Stimulated activated CD4-positive, alpha-beta T cell treated with anti-CD3 and anti-CD28 coated beads, Interleukin-12 subunit alpha, Interleukin-12 subunit beta, amount 100 ng/mL, for 24 hours (primary cell): ENCODE measurements at places on chromosomes 2 and 18.
A peak's percentile ranks its signal among the peaks of the same experiment; 100 is the strongest.

- no peak for DNase-seq
Observed at GRCh38 chr2:144516411-144516980, 3.4 kb downstream of the ZEB2 start.

GRCh38 chr2:30306522-30306921, 75.2 kb downstream of the LBH start:
- peak; percentile 7 for DNase-seq

- no peak for DNase-seq
Observed at GRCh38 chr2:120446236-120447126, 100.5 kb downstream of the INHBB start.

- no peak for DNase-seq
Observed at GRCh38 chr18:4640349-4641012, 185.4 kb upstream of the DLGAP1 start.

- no peak for DNase-seq
Observed at GRCh38 chr18:80167931-80168330, 58.9 kb downstream of the ADNP2 start.

DNA sequence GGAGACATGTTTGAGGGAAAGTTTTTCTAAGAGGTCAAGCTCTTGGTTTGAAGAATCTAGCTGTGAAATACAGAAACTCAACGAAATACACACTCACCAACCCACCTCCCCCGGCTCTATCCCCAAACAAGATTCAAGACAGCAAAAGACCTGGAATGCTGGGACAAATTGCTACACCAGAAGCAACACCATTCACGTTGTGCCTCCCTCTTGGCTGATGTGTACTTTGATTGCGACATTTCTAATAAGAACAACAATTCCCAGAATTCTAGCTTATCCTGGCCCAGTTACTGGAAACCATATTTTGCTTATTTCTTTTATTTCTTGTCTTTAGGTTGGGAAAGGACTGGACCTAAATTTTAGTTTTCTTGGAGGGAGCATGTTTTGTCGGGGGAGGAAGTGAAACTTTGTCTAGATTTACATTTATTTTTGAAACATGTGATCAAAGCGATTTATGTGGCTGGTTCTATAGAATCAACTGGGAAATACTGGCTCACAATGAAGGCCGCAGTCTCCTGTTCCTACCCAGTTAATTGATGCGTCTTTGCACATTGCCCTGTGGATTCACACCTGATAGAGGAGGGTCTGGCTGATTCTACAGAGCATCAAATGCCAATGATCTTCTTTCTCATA, 29.6 kb upstream of the LPIN1 start:
- DNase-seq, result no peak

DNA sequence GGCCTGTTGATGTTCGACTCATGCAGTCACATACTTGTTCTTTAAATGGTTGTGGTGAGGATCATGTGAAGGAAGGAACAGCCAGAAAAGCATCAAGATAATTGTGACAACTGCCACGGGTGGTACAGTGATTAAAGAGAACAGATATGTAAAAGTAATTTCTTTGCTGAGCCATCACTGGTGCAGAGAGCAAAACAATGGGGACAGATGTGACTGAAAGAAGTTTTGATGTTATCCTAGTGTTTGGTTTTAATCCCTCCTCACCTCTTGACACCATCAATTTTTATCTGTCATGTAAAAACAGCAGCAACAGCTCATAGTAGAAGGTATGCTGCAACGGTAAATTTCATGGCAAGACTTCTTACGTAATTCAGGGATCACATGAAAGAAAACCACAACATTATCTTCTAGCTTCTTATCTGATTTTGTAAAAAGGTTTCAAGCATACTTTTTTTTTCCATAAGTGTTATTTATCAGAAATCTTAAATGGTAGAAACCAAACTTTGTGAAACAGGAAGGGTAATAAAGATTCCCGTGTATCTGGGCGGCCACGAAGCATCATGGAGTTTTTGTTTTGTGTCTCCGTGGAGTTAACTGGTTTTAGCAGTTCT, 65.2 kb downstream of the PLCL1 start:
- no peak for DNase-seq

GRCh38 chr2:232422051-232422450, 15.4 kb downstream of the ALPG start:
- DNase-seq, result no peak

GRCh38 chr18:41624460-41624859, 330.6 kb upstream of the PIK3C3 start:
- no peak for DNase-seq

DNA sequence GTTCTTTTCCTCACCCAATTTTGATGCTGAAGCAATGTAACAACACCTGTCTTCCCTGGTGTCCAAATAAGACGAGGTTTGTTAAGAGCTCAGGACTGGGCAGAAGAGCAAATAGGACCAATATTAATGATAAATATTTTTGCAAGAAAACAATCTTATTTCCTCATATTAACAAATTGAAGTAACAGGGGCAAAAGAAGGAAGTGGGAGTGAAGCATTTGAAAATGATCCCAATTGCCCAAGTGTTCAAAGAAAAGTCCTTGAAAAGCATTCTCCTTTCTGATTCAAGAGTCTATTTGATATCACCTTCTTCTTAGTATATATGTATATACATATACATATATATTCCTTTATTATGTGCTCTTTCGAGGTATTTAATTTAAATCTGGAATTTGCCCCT, 418.8 kb downstream of the ARHGAP15 start:
- no peak for DNase-seq

GRCh38 chr18:5972298-5972697, 77.0 kb upstream of the TMEM200C start:
- no peak for DNase-seq

- no peak for DNase-seq
Observed at GRCh38 chr2:231223001-231223375, 24.6 kb downstream of the ARMC9 start.

DNA sequence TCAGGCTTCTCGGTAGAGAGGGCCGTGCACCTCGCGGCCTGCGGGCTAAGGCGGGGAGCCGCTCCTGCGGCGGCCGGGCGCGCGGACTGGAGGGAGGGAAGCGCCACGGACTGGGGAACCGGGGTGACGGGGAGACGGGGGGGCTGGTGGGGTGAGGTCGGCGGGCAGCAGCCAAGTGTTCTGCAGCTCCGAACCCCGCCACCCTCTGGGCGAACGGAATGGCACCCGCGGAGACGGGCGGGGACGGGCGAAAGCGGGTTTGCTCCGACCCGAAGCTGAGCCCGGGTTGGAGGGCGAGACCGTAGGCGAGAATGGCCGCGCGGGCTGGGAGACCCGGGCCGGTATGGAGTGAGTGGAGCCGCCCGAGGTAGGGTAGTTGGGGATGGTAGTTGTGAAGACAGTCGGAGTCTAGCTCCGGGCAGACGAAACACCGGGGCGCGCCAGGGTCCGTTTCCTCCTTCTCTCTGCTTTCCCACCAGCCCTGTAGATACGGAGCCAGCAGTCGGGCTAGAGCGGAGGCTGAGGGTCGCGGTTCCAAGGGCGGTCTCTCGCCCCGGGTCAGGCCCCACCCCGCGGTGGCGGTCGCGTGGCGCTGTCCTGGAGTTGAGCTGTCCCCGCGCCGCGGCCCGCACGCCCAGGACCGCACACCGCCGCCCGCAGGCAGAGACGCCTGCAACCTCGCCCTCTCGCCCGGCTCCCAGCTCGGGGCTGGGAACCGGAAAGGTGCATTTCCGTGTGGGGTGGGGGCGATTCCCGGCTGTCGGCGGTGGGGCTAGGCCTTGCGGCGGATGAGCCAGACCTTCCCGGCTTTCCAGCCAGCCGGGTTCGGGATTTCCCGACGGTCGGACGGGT, 160.3 kb upstream of the SIX2 start:
- no peak for DNase-seq

DNA sequence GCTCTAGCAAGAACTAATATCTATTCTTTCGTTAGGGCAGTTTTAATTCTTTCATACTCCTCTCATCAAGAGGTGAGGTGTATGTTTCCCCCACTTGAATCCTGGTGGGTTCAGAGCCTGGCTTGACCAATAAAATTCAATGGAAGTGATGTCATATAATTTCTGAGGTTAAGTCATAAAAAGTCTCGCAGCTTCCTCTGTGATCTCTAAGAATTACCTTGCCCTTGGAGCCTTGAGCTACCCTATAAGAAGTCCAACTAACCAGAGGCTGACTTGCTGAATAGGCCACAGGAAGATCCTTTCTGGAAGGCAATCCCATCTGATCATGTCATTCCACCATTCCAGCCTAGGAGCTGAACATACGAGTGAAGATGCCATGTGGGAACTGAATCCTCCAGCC, 26.1 kb upstream of the INO80D start:
- no peak for DNase-seq

DNA sequence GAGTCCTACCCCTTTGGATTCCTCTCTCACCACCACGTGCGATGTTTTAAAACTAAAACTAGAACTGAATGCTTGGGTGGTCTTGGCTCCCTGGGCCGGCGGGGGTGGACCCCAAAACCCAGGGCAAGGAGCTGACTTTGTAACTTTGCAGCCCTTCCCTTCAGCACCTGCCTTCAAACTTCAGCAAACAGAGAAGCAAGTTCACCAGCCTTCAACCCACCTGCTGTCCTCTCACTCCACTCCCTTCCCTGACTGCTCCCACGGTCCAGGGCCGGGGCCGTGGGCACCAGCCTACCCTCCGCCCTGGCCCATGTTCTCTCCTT, 54.5 kb downstream of the COL6A3 start:
- no peak for DNase-seq

- no peak for DNase-seq
Observed at GRCh38 chr2:241074901-241075540, 27.1 kb downstream of the MTERF4 start.

DNA sequence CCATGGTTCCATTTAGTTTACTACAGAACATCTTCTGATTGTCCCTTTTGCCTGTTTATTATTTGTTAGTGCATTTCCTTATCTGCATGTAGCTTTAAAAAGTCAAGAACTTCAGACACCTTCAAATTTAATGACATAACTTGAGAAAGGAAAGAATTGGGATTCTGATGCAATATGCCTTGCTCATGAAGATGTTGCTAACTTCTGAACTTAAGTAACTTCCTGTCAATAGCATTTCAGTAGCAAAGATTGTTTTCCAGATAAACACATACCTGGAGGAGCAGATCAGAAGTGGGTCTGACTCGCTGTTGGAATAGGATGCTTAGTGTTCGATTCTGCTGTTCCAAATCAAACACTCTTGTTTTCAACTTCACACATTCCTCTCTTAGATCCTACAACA, 190.2 kb upstream of the LYPD1 start:
- DNase-seq, result no peak

DNA sequence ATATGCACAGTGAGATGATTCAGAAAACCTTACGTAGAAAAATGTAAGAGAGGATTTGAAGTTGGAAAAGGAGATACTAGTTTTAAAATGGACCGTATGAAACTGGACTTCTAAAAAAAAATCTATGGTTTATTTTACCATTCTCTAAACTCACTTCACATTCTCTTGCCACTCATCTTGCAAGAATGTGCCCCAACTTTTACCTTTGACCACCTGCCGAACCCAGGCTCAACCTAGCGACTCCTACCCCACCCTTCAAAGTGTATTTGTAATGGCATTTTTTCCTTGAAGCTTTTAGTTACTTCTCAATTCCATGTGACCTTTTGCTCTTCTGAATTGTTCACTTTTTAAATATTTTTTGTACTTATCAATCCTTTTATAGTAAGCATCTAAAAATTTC, 160.8 kb downstream of the PHLPP1 start:
- DNase-seq, result no peak

DNA sequence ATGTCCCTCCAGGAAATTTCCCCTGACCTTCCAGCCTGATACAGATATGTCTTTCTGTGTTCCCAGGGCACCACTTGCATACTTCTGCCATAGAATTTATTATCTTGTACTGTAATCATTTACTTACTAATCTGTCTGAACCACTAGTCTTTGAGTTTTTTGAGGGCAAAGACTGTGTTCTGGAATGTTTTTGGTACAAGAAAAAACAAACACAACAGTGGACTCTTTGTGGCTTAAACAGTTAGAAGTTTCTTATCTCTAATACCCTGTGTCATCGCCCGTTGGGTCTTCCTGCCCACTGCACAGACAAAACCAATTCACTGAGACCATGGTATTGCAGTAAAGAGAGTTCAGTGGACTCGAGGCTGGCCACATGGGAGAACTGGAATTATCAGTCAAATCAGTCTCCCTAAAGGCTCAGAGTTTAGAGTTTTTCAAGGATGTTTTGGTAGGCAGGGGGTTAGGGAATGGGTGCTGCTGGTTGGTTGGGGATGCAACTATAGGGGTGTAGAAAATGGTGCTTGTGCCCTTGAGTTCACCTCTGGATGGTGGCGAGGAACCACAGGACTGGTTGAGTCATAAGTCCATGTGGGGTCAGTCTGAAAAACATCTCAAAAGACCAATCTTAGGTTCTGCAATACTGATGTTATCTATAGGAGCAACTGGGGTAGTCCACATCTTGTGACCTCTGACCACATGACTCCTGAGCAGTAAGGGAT, 20.3 kb downstream of the RALB start:
- no peak for DNase-seq

GRCh38 chr2:54577035-54577434, 120.9 kb downstream of the SPTBN1 start:
- DNase-seq, result no peak

DNA sequence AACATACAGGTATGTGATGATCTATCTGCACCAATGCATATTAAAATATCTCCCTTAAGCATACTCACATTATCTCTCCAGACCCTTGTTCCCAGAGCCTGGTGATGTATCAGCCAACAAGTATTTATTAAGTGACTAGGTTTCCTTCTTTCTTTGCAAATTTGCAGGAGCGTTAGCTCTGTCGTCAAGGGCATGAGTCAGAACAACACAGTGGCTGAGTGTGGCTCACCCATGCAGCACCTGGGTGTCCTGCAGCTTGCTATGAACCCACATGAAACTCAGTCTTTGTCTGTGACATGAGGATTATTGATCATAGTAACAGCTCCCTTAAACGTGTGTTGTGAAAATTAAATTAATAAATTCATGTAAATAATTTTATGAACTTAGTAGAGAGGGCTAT, 96.6 kb downstream of the PIEZO2 start:
- no peak for DNase-seq

- no peak for DNase-seq
Observed at GRCh38 chr2:46885376-46885775, 30.2 kb downstream of the MCFD2 start.

DNA sequence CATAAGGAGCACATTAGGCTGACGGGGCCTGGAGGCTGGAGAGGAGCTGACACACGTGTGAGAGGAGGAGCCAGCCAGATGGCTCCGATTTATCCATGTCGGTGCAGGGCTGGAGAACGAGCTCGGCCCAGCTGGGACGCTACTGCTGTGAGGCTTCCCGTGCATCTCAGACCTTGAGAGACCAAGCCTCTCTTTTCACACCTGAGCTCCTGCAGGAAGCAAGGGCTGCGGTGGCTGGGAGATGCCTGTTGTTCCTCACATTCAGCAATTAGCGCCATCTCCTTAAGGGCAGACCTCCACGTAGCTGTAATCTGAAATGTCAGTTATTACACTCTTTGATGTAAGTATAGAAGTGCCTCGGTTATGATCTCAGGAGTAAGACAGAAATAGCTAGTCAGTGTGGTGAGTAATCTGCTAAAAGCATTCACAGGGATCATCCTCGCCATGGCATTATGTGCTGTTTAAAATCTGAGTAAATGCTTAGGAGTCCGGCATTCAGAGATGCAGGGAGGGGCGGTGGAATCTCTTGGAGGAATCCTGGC, 107.9 kb downstream of the PRKCE start:
- no peak for DNase-seq
